AG09319 (cell line): ENCODE measurements at places on chromosomes 1 and 21.

GRCh38 chr1:89589515-89589914 lies 43.4 kb upstream of the LRRC8C start:
- no peak for DNase-seq

DNA sequence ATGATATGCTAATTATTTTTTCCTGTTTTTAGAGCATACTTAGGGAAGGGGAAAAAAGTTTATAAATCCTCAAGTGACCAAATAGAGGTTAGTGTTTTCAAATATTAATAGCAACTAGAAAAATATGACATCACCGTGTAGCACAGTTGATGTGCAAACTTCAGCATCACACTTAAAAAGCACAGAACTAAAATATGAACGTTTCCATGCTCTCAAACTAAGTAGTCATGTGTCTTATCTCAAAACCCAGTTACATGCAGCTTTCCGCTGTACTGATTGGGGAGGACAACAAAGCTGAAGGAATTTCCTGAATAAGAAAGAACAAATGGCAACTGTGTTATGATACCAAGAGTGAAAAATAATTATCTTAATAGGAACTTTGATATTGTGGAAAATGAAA lies 903.7 kb downstream of the ADGRL2 start:
- no peak for DNase-seq

DNA sequence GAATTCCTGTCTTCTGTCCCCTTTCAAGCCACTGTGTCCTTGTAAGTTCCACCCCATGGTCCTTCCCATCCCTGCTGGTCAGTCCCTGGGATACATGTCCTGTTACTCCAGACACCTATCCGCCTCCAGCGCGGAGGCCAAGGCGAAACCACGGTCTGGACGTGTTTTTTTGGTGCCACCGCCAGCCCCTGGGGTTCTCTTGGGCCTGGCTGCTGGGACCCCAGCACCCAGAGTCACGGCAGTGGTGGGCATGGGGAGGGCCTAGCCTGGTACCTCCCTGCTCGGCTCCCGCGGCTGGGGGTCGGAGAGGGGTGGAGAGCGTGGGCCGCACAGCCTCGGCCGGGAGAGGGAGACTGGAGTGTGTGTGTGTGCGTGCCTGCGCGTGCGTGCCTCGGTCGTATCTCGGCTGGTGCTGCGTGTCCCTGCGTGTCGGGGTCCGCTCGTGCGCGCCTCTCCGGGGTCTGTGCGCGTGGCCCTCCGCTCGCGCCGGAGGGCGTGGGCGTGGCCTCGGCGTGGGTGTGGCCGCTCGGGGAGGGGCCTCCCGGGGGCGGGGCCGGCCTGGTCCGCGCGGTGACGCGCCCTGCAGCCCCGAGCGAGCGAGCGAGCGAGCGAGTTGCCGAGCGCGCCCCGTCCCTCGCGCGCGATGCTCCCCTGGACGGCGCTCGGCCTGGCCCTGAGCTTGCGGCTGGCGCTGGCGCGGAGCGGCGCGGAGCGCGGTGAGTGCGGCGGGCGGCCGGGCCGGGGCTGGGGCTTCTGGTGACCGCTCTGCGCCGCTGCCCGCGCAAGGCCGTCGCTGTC lies at the start of gene VWA1:
Gene VWA1 (plus strand): TSS at position 585 of the 798 bp plus-strand sequence. CDS start 59 bp downstream, at position 644.
- peak; percentile 15 for DNase-seq

- no peak for DNase-seq
Measured at GRCh38 chr1:32858136-32858535, 12.6 kb downstream of the FNDC5 start.

- DNase-seq, result no peak
Measured at GRCh38 chr1:209609041-209609790, 25.7 kb downstream of the CAMK1G start.

DNA sequence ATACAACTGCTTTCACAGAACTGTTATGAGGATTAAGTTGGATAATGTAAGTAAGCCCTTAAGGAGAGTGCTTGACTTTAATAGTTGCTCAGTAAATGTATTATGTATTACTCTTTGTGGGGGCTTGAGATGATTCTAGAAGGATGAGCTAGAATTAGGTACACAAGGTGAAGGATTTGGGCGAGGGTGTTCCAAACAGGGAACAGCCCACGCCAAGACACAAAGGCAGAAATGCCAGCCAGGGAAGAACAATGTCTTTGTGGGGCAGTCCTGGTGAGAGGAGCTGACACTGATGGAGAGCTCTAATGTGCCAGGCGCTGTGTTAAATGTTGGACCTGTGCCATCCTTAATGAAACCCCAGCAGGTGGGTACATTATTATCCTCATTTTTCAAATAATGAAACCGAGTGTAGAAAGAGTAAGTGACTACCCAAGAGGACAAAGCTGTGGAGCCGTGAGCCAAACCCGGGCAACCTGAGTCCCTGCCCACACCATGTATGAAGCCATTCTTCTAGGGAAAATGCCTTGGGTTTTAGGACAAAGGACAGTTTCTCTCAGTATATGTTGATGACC lies 362.4 kb downstream of the HHAT start:
- DNase-seq, result no peak
